ENCODE measurements at places on chromosomes 2 and 18. TPM values are rescaled to one million over a fixed set of nuclear protein-coding genes. Genes with fewer than 3 reads are reported as not detected.

The DAW1 gene
- not detected for total RNA-seq

The DLGAP1 gene
- total RNA-seq, result 0.05 TPM

The KLHL41 gene
- total RNA-seq, result 0.89 TPM

The AGAP1 gene
- 43.8 TPM for total RNA-seq

GRCh38 chr2:150517951-150518680, 30.6 kb upstream of the RND3 start:
- peaks cover 6% of the 10 kb centered on the region for H3K36me3 ChIP-seq
- DNase-seq, result no peak
- peaks cover 50% of the 10 kb centered on the region for H3K4me1 ChIP-seq
- H3K27me3 ChIP-seq, result no peaks in the 10 kb centered on the region

- no peak for DNase-seq
- peaks cover 3% of the 10 kb centered on the region for H3K27me3 ChIP-seq
- H3K4me3 ChIP-seq, result no peak overlapping the region
- no peak overlapping the region for H3K27ac ChIP-seq
- no peaks in the 10 kb centered on the region for H3K36me3 ChIP-seq
- no peaks in the 10 kb centered on the region for H3K4me1 ChIP-seq
Measured at GRCh38 chr2:210267698-210268097, 42.5 kb upstream of the ACADL start.

DNA sequence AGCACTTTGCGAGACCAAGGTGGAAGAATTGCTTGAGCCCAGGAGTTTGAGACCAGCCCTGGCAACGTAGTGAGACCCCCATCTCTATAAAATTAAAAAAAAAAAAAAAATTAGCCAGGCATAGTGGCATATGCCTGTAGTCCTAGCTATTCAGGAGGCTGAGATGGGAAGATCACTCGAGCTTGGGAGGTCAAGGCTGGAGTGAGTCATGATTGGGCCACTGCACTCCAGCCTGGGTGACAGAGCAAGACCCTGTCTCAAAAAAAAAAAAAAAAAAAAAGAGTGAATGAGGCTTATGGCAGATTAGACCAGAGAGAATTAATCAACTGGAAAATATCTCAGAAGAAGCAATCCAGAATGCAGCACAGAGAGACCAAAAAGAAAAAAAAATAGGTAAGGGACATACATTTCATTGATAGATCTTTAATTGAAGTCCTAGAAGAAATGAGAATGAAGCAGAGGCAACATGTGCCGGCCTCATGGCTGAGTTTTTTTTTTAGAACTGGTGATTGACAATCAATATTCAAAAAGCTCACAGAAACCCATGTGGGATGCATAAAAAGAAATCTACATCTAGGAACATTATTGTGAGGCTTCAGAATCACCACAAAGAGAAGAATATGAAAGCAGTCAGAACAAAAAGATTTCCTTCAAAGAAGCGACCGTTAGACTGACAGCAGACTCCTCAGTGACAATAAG, 32.2 kb upstream of the ELAC1 start:
- DNase-seq, result no peak
- H3K27me3 ChIP-seq, result no peaks in the 10 kb centered on the region
- H3K4me1 ChIP-seq, result no peaks in the 10 kb centered on the region

- H3K27me3 ChIP-seq, result peaks cover 15% of the 10 kb centered on the region
- H3K27ac ChIP-seq, result no peak overlapping the region
- no peak overlapping the region for H3K4me3 ChIP-seq
- DNase-seq, result no peak
- H3K36me3 ChIP-seq, result no peaks in the 10 kb centered on the region
Measured at GRCh38 chr2:23375448-23375847, 9.5 kb upstream of the KLHL29 start.

DNA sequence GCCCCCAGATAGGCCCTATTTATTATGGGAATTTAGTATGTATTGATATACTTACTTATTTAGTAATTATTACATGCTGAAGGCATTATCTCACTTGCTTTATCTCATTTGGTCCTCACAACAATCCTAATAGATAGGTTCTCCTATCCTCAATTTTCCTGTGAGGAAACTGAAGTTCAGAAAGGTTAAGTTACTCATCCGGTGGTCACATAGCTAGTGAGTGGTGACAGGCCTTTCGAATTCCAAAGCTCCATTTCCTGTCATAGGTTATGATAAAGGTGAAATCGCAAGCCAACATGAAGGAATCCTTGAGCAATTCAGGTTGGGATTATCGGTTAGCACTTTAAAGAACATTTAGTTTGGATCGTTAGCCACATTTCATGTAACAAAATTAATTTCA, 33.3 kb downstream of the NAB1 start:
- peaks cover 42% of the 10 kb centered on the region for H3K36me3 ChIP-seq
- peak overlapping the region; percentile 54 for H3K27ac ChIP-seq
- H3K27me3 ChIP-seq, result no peaks in the 10 kb centered on the region
- peaks cover 60% of the 10 kb centered on the region for H3K4me1 ChIP-seq
- H3K4me3 ChIP-seq, result no peak overlapping the region

DNA sequence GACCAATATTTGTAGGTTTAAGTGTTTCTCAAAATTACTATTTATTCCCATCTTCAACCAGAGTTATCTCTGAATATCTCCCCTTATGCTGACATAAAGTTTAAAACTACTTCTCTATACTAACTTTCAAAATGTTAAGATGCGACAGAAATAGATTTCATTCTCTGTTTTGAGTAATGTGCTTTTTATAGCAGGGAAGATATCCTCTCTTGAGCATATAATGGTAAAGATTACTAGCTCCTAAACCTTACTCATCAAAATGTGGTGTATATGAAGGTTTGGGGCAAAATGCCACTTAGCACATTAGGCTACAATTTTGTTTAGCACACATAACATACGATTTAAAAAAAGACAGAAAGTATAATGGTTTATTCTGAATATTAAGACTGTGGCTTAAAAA, 54.4 kb downstream of the CWC22 start:
- DNase-seq, result no peak
- no peak overlapping the region for H3K27ac ChIP-seq
- H3K4me1 ChIP-seq, result no peaks in the 10 kb centered on the region
- H3K4me3 ChIP-seq, result no peak overlapping the region
- no peaks in the 10 kb centered on the region for H3K27me3 ChIP-seq
- peaks cover 56% of the 10 kb centered on the region for H3K36me3 ChIP-seq

GRCh38 chr2:25845843-25846505, 32.3 kb downstream of the ASXL2 start:
- no peak for DNase-seq
- H3K36me3 ChIP-seq, result peaks cover 9% of the 10 kb centered on the region
- no peak overlapping the region for H3K4me3 ChIP-seq
- H3K4me1 ChIP-seq, result peaks cover 2% of the 10 kb centered on the region

Measured in osteocyte (in vitro differentiated cells).